ENCODE measurements at places on chromosomes 3 and 15.

GRCh38 chr15:62060896-62061280, 641 bp upstream of the VPS13C start:
- no peak for DNase-seq

DNA sequence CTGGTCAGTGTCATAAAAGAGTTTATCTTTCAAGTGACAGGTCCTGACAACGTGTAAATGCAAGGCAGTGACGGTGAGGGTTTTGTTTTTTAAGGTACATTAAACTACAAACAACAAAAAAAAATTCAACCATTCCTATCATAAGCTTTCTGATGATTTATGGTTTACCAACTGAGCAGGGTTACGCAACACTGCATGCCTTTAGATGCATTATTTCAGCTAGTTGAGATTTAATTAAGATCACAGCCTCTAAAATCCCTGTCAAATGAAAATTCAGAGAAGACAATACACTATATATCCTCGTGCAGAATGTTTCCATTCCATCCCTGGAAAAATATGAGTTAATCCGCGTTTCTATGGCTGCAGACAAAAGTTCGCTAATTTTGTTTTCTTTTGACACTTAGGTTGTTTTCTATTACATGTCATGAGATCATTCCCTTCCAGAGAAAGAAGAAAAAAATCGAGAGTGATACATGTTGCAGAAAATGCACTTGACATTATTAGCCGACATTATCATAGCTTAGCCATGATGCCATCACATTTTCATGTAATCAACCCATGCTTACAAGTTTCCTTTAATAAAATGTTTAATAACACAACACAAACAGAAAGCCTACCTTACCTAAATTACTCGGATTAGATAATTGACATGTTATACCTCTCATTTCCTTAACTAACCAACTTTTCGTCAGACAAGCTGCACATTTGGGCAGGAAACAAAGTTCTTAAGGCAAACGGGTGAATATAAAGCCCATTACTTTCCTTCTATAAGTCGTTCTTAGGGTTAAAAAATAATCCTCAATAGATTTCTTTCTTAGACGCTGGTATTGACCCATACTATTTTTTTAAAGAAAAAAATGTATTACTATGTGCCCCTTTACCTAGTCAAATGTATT, 521.2 kb downstream of the FOXP1 start:
- no peak for DNase-seq

GRCh38 chr3:116877968-116878367, 168.4 kb downstream of the TUSC7 start:
- no peak for DNase-seq

DNA sequence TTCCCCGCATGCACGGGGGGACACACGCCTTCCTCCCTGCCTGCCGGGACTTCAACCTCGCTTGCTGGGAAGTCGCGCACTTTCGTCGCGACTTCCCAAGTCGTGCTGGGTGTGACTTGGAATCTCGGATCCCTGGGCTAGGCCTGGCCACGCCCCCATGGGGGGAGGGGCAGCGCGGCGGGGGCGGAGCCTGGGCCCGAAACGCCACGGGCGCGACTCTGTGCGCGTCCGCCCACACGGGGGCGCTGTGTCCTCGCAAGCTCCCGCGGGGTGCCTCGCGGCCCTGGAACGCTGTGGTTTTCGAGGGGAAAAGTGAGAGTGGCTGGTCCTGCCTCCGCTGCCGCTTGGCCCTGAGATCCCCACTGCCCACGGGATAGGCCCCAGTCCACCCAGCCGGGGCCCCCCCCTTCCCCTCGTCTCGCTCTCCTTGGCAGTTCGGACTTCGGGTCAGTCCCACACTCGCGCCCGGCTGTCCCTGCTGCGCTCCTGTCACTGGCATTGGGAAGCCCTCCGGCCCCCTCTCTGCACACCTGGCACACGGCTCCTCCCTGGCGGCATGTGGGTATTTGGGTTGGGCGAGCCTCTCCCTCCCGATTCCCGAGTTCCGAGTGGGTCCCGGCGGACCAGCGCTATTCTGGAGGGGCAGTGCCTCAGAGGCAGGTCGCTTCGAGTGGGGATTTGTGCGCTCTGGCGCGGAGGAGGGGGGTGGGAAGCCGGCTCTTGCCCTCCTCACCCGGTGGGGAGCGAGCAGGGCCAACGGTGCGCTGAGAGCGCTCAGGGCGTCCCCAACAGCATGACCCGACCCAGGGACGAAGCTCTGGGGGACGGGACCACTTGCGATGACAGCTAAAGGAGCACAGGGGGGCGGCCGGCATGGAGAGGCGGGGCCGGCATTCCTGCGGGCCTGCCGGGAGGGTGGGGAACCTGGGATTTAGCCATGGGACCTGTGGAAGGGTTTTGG, 23.6 kb downstream of the SEC61A1 start:
- peak; percentile 87 for DNase-seq

DNA sequence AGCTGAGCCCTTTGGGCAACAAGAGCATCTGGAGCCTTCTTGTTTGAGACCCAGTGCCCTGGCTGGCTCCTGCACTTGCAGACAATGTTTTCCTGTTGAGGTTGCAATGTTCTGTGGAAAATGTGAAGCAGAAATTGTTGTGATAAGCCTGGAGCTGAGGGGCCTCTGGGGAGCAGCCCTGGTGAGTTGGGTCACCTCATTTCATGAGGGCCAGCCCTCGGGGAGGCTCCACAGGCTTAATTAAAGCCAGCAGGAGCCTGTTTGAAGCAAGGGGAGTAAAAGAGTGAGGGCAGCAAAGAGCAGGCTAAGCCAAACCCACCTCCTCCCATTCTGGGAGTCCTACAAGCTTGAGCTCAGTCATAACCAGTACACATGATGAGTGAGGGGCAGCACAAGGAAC, 154.3 kb downstream of the ALDH1A2 start:
- no peak for DNase-seq

DNA sequence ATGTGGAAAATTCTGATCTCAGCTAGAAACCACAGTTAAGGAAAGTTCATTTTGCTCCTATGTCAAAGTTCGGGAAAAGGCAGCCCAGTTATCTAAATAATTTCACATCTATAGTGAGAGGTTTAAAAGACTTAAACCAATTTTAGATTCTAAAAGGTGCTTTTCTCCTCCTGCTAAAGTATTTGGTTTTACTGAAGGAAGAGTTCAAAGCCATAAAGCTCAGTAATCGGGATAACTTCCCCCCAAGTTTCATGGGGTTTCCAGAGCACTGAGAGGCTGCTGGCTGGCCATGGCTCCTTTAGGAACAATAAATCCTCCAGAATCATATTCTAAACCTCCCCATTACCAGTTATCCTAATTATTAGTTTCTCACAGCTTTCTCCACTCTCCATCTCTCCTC, 38.2 kb downstream of the ZIC4 start:
- no peak for DNase-seq

DNA sequence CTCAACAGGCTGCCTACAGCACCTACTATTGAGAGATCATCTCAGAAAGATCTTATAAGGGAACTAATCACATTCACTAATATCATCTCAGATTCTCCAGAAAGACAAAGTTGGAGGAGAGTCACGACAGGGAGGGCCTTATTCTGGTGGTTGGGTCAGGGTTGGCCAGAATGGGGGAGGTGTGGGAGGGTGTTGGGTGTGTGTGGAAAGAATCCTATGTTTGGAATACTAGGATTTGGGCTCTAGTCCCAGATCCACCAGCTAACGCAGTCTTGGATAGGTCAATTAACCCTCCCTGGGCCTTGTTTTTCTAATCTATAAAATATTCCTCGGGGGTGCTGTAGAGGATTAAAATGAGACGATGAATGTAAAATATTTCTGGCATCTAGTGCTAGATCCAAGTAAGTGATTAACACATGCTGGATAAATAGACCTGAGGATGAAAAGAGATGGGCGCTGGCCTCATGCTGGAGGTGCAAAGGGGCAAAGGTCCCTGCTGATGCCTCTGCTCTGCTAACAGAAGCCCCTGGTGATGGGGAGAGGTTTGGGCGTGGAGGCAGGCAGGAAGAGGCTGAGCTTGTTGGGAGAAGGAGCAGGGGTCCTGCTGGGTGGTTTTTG, 67.6 kb upstream of the ETV5 start:
- no peak for DNase-seq

- no peak for DNase-seq
Measured at GRCh38 chr3:143514109-143514508, 334.2 kb downstream of the SLC9A9 start.

DNA sequence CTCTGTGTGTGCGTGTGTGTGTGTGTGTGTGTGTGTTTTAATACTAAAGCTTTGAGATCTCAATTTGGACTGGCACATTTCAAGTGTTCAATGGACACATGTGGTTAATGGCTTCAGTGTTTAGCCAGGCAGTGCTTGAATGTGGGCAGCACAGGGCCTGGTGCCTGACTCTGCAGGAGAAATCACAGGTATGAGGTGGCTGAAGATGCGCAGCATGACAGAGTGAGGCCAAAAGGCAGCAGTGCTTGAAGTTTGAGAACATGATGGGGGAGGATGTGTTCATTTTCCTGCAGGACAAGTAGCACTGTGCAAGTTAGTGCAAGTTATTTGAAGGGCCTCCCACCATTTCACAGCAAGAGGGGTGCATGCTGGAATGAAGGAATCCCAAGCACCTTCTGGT, 620.5 kb upstream of the TBL1XR1 start:
- DNase-seq = no peak

DNA sequence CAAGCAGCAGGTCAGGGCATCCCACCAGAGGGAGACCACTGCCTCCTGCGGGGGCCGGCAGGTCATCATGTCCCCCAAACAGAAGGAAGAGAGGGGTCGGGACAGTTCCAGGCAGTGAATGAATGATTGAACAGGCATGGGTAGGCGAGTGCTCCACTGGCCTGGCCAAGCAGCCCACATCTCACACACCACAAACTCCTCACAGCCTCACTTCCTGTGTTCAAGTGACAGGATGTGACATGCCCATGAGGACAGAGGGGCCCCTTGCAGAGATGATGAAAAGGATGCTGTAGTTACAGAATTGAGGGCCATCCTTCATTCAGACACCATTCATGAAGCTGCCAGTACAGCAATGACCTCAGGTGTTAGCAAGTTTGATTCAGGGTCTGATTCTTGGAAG, 3.7 kb downstream of the IQSEC1 start:
- DNase-seq = no peak

DNA sequence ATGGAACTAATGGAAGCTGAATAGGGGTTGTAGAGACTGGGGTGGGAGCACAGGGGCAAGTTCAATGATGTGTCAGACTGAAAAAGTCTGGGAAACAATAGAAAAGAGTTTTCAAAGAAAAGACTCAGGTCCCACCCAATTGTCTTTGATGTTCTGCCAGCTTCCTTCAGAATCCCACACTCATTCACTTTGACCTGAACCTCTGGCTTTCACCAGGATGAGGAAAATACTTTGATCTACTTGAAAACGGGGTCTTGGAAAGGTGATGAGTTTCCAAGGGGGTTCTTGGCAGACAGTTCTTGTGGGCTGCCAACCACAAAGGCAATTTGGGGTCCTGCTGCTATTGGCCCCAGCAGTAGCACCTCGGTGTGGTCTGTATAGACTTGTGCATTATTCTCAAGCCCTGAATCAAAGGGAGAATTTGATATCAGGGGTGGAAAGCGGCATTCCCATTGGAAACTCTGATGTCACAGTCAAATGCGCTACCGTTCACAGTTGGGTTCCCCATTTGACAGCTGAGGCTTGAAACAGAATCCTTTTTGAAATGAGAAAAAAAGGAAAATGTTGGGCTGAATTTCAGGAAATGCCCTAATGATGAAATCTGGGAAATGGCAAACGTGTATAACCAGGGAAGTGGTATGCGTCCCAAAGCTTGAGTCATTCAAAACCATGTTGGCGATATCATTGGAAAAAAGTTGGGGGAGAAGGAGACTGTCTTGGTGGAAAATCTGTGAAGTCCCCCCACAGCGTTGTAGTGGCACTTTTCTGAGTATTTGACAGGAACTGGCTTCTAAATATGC, 229.2 kb upstream of the LRTM1 start:
- no peak for DNase-seq

GRCh38 chr3:185328324-185329004, 34.5 kb upstream of the MAP3K13 start:
- DNase-seq = no peak

DNA sequence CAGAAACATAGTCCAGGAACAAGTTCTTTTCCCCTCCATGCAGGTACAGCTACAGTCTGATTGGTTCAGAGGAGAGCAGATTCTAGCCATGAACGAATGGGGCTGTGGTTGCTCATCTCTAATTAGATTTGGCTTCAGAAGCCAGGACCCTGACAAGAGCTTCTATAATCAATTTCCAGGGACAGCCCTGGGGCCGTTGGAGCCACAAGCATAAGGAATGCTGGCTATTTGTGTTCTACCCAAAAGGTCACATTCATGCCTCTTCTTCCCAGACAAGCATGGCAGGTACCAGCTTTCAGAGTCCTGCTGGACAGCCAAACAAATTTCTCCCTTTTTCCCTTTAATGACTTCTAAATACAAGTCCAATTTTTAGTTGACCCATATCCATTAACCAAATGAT, 215.5 kb upstream of the LRTM1 start:
- no peak for DNase-seq

DNA sequence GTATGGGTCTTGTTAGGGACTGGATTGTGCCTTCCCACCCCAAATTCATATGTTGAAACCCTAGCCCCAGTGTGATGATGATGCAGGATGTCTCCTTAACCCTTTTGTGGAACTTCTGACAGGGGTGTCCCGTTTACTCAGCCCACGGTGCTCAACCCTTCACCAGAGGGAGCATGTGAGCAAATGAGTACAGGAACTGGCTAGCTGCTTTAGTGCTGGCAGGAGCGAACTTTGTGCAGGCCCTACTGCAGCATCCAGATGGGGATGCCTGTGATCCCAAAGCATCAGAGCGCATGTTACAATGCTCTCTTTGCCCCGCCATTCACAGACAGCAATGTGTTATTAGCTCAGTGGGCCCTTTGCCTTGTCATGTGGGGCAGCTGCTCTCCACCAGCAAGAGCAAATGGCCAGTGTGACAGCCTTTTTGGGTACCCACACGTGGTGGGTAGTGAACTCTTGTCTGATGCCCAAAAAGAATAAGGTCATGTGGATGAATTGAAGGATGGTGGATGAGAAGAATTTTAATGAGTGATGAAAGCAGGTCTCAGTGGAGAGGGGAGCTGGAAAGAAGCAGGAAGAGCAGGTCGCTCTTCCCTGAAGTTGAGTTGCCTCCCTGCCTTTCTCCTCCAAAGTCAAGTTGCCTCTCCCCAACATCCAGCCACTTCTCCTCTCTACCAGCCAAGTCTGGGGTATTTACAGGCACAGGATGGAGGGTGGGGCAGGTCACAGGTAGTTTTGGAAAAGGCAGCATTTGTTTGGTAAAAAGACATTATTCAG, 63.3 kb upstream of the STRIT1 start:
- DNase-seq = no peak

- no peak for DNase-seq
Measured at GRCh38 chr3:18249126-18249525, 176.0 kb downstream of the SATB1 start.

- DNase-seq = no peak
Measured at GRCh38 chr3:56209982-56210751, 258.1 kb downstream of the ERC2 start.

GRCh38 chr3:67509471-67510075, 144.8 kb downstream of the SUCLG2 start:
- DNase-seq = no peak

Data from mesothelial cell of epicardium (in vitro differentiated cells).